ENCODE measurements at places on chromosomes 4 and X.

DNA sequence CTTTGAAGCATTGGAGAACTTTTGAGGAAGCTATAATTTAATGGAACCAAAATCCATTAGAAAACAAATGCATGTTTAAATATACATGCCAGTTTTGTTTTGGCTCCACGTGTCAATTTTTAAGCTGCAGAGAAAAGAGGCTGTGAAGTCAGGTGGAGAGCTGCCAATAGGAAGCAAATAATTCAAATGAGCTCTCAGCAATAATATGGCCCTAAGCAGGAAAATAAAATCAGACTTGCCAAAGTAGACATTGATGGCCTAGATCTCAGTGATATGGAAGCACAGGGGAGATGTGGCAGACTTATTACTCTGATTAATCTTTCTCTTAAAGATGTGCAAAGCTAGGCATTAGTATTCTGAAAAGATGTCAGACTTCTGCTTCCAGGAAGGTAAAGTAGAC lies 769.8 kb upstream of the NDST4 start:
- no peak for DNase-seq

GRCh38 chrX:83529950-83530349 lies 21.9 kb downstream of the POU3F4 start:
- DNase-seq: no peak

GRCh38 chrX:111519215-111519614 lies 7.8 kb downstream of the SERTM2 start:
- DNase-seq: no peak

- DNase-seq: no peak
Measured at GRCh38 chr4:83585982-83586508, 50.1 kb downstream of the GPAT3 start.
